Thoracic aorta (tissue), 2 donors: ENCODE measurements at places on chromosomes 2 and 18. TPM values are rescaled to one million over a fixed set of nuclear protein-coding genes. Genes with fewer than 3 reads are reported as not detected.

The L3MBTL4 gene
- 0.27 TPM for total RNA-seq

DNA sequence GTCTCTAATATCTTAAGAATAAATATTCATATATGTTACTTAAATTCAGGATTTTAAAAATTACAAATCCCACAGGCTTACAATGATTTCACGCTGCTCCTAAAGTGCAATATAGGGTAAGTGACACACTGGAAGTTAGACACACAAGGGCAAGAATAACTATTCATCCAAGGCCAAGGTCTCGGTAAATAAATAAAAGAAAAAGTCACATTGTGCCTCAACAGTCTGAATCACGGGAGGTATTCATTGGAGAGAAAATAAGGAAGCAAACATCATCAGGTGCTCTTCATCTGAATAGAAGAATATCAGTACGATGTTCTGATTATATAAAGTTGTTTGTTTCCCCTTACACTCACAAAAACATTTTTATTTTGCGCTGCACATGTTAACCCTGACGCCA, 820.2 kb downstream of the TRIB2 start:
- H3K36me3 ChIP-seq = no peaks in the 10 kb centered on the region
- DNase-seq = no peak
- no peaks in the 10 kb centered on the region for H3K27me3 ChIP-seq
- H3K27ac ChIP-seq = no peak overlapping the region
- no peak overlapping the region for H3K4me3 ChIP-seq

The COPS8 gene
- 83.7 TPM for total RNA-seq

- no peaks in the 10 kb centered on the region for H3K4me1 ChIP-seq
- H3K27me3 ChIP-seq = no peaks in the 10 kb centered on the region
- H3K36me3 ChIP-seq = no peaks in the 10 kb centered on the region
- no peak for DNase-seq
- no peak overlapping the region for H3K4me3 ChIP-seq
Observed at GRCh38 chr2:162972383-162972782, 133.8 kb upstream of the KCNH7 start.

The ABCG8 gene
- not detected for total RNA-seq

DNA sequence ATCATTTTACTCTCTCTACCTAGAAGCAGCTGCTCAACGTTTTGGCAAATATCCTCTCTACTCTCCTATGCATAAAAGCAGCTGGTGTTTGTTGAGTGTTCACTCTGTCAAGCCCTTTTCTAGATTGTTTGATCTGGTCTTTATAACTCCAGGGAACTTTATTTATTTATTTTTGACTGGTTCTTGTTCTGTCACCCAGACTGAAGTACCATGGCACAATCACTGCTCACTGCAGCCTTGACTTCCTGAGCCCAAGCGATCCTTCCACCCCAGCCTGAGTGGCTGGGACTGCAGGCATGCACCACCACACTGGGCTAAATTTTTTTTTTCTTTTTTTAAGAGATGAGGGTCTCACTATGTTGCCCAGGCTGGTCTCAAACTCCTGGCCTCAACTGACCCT, 12.7 kb downstream of the CATIP start:
- no peaks in the 10 kb centered on the region for H3K36me3 ChIP-seq
- H3K27me3 ChIP-seq = no peaks in the 10 kb centered on the region
- H3K4me3 ChIP-seq = no peak overlapping the region
- peak overlapping the region; percentile 95 for H3K27ac ChIP-seq
- DNase-seq = no peak

GRCh38 chr2:161033059-161033660, 127.1 kb upstream of the TANK start:
- DNase-seq = no peak
- no peaks in the 10 kb centered on the region for H3K27me3 ChIP-seq
- no peak overlapping the region for H3K4me3 ChIP-seq
- H3K36me3 ChIP-seq = no peaks in the 10 kb centered on the region
- H3K27ac ChIP-seq = no peak overlapping the region
- H3K4me1 ChIP-seq = no peaks in the 10 kb centered on the region
